ENCODE measurements at places on chromosomes 11 and 22.
A peak's percentile ranks its signal among the peaks of the same experiment; 100 is the strongest.

DNA sequence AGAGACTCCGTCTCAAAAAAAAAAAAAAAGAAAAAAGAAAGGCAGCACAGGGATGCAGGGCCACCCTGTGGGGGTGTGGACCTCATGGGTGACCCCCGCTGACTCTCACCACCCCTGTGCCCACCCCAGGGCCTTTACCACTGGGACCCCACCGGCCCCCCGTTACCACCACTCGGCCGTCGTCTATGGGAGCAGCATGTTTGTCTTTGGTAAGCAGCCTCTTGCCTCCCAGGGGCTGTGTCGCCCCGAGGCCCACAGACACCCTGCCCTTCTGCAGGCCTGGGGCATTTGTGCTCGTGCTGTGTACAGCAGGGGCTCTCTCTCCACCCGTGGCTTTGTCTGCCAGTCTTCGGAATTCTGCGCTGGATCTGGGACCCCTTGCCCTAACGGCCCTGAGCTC lies 5.3 kb downstream of the LZTR1 start:
- no peak for DNase-seq

DNA sequence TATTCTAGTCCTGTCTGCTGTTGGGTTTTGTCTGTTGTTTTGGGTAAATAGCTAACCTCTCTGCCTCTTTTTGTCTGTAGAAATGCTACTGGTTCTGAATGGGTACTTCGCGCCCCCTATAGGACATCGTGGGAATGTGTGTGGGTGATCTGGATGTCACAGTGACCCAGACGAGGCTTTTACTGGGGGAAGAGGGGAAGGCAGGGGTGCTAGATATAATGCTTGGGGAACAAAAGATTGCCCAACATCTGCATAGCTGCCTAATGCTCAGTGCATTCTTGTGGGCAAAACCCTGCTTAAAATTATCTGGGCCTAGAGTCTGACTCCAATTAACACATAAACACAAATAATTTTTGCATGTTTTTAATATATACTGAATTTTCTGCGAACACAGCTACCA lies 57.7 kb downstream of the BMAL1 start:
- peak; percentile 78 for DNase-seq

GRCh38 chr11:17859552-17859951 lies 125.0 kb downstream of the KCNC1 start:
- DNase-seq, result no peak

- DNase-seq, result no peak
These were observed 65.3 kb upstream of the LINC01488 start for GRCh38 chr11:69416143-69416515.

DNA sequence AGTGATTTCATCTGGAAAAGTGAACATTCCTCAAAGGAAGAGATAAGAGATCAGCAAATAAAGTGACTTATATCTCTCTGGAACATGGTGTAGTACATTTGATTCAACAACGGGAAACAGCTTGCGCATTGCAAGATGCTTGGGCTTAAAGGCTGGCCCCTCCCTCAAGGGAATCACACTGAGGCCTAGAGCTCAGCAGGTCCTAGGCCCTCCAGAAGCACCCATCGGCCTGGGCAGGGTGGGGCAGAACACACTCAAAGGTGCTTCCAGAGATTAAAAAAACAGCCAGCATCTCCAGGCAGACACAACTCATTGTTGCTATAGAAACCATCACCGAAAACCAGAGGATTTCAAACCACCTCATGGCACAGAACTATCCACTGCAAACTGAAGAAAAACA lies 69.0 kb upstream of the ARFGAP3 start:
- no peak for DNase-seq

GRCh38 chr11:63871962-63872799 lies 33.3 kb downstream of the MARK2 start:
- DNase-seq, result peak; percentile 94
